ENCODE measurements at places on chromosomes 6 and 20. TPM values are rescaled to one million over a fixed set of nuclear protein-coding genes. Genes with fewer than 3 reads are reported as not detected.

SEMG1 gene
- total RNA-seq: not detected

FUT9 gene
- total RNA-seq: not detected

IL17F gene
- total RNA-seq: not detected

PRL gene
- not detected for total RNA-seq

UNC93A gene
- total RNA-seq: not detected

CAPN11 gene
- total RNA-seq: not detected

RNF144B gene
- not detected for total RNA-seq

ADTRP gene
- 0.26 TPM for total RNA-seq

C20orf141 gene
- total RNA-seq: not detected

EYS gene
- not detected for total RNA-seq

SLC22A7 gene
- total RNA-seq: not detected

OR2H2 gene
- not detected for total RNA-seq

ENTPD6 gene
- 20.8 TPM for total RNA-seq

ANGPT4 gene
- not detected for total RNA-seq

RAET1L gene
- not detected for total RNA-seq

RPL7L1 gene
- 121 TPM for total RNA-seq

BMP5 gene
- 0.13 TPM for total RNA-seq
